Suprapubic skin (tissue), 4 donors: ENCODE measurements at places on chromosomes 2 and 18. TPM values are rescaled to one million over a fixed set of nuclear protein-coding genes. Genes with fewer than 3 reads are reported as not detected.

The HK2 gene
- total RNA-seq: 15.4 TPM

The GKN2 gene
- not detected for total RNA-seq

The TRIM43 gene
- not detected for total RNA-seq

- no peak overlapping the region for H3K27ac ChIP-seq
- DNase-seq: no peak
- H3K27me3 ChIP-seq: no peaks in the 10 kb centered on the region
- H3K4me1 ChIP-seq: peaks cover 4% of the 10 kb centered on the region
- H3K4me3 ChIP-seq: no peak overlapping the region
Observed at GRCh38 chr2:207484444-207485391, 45.0 kb upstream of the CREB1 start.
